ENCODE measurements at places on chromosomes 7 and 10. TPM values are rescaled to one million over a fixed set of nuclear protein-coding genes. Genes with fewer than 3 reads are reported as not detected.

DNA sequence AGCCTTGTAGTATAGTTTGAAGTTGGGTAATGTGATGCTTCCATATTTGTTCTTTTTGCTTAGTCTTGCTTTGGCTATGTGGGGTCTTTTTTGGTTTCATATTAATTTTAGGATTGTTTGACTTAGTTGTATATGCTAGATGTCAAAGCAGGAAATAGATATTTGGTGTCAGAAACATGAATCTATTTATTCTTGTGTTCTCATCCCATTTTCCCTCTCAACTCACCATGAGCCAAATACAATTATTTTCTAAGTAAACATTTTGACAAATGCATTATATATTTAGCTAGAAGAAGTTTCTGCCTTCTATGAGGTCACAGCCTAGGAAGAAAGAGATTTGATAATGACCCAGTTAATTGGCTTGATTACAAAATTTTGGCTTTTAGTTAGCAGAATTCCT, 1160.6 kb upstream of the C7orf33 start:
- DNase-seq, result no peak

DNA sequence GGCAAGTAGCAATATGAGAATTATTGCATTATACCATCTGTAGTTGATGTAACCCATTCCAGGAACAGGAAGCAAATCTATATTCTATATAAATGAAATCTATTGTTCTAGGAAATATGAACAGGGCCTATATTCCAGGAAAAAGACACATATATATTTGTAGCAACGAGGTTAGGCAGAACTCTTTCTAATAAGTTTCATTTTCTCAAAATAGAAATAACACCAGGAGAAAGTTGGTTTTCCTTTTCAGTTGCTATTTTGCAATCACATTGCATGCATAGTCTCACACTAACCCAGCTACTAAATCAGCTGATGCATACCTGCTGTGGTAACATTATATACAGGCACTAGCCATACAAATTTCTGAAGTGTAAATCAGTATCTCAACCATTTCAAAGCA, 6.2 kb upstream of the IFIT2 start:
- no peak for DNase-seq

DNA sequence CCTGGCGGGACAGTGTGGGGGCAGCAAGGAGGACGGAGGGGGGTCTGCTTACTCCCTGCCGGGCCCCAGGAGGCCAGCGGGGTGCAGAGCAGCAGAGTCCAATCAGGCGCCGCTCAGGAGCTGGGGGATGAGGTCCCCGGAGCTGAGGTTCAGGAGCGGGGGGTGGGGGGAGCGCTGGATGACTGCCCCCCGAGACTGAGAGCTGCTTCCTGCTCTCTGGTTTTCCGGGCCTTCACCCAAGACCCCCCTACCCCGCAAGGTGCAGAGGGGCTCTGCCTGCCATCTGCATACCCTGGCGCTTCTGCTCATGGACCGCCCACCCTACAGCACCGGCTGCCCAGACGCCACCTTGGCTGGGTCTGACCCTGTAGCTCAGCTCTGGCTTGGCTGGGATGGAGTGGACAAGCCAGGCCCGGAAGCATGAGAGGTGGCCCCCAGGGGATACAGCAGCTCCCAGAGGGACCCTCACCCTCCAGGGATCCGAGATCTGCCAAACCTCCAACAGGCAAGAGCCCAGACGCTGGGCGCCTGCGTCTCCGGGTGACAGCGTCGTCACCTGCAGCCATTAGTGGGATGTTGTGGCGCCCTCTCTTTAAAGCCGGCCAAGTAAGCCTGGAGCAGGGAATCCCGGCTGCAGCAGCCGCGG, 930 bp downstream of the KNDC1 start:
- DNase-seq, result no peak

DNA sequence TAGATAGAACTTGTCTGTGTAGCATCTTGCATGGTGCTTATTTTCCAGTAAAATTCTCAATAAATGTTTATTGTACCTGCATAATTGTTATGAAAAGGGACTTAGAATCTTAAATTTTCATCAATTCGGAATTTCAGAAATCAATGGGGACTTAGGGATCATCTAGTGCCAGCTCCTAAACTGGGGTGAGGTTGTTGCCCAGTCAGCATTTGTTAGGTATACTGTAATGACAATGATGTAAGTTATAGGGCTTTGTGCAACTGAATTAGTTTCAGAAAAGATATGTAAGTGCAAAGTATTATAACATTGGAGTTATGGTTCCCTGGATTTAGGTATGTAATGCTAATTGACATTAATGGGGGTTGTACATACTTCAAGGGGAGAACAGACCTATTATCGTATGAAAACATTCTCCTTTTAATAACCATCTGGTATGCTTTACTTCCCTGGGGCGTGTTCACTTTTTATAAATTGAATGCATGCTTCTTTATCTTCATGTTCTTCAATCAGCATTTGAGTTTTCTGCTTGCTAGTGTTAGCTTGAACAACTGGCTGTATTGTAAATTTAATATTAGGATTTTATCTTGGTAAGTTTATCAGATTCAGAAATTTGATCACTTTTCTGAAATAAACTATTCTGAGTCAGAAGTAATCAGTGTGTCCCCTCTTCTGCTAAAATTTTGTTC, 270.3 kb downstream of the BBS9 start:
- DNase-seq, result no peak

DNA sequence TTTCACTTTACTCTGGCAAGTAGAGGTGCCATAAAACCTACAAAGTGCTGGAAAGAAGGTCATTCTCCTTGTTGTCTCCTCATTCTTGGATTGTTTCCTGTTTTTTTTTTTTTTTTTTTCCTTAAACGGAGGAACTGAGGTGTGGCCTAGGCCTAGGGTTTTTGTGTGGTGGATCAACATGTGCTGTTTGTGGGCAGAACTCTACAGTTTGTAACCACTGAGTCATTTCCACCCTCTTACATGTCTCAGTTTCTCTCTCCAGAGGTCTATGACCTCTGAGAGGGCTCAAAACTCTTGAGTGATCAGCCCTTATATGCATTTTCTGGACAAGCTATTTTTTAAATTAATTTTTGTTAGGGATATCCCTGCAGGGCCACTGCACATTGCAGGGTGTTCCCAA, 296.0 kb downstream of the PPP1R3A start:
- DNase-seq, result peak; percentile 87

Gene PON1
- total RNA-seq, result not detected

DNA sequence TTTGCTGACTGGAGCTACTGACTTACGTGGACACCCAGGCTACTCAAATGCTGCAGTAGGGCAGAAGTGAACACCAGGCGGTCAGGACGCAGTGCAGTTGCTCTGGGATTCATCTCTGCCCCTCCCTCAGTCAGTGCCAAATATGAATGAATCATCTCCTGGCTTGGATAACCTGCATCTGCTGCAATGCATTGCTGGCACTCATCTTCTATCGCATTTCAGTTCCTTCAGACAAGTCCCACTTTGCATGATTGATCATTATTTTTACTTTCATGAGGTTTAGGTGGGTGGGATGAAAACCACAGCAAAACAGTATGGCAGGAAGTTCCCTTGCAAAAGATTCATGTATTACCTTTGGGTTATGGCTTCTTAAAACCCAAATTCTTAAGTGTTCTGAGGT, 224.6 kb upstream of the NRP1 start:
- peak; percentile 85 for DNase-seq

GRCh38 chr10:44619975-44620374, 235.1 kb upstream of the CXCL12 start:
- no peak for DNase-seq

- no peak for DNase-seq
Measured at GRCh38 chr7:4655896-4656295, 26.2 kb upstream of the FOXK1 start.

DNA sequence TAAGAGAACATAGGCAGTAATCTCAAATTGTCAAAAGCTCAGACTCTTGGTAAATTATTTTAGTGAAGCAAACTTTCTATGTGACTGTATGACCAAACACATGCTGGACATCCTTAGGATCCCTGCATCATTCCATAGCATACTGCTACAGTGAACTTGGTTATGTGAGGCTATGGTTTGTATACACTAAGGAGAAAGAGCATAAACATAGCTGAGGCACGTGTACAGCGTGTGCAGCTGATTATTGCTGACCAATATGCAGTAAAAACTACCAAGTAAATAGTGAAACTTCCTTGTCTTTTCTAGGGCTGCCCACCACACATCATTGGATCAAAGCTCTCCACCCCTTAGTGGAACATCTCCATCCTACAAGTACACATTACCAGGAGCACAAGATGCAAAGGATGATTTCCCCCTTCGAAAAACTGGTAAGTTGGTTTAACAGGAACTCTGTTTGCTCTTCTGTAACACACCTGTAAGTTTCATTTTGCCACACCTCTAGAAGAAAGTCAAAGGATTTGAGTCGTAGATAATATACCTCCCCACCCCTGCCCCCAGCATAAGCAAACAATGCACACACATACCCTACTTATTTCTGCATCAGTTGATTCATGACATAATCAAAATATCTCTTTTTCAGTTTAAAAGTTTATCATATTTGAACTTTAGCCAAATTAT, 98.2 kb downstream of the HDAC9 start:
- no peak for DNase-seq

DNA sequence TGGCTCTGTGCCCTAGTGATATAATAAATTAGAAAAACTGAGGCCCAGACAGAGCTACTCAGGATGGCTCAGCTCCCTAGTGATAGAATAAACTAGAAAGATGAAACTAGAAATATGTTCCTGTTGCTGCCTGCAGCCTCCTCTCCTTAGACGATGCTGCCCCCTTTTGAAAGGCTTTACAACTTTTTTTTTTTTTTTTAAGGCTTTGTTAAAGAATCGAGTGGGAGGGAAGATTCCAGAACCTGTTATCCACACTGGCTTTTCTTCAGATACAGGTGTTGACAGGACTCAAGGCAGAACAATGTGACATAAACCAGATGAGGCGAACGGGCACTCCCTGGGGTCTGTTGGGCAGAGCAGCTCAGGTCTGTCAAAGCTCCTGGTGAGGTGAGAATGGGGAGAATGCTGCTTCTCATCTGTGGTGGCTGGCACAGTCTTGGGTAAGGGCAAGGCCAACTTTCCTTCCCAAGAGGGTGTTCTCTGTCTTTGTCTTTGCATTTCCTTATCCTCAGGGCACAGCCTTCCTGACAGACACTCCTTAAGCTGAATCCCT, 175.1 kb downstream of the COBL start:
- DNase-seq, result no peak

- no peak for DNase-seq
Measured at GRCh38 chr7:16719699-16720098, 33.9 kb upstream of the TSPAN13 start.

DNA sequence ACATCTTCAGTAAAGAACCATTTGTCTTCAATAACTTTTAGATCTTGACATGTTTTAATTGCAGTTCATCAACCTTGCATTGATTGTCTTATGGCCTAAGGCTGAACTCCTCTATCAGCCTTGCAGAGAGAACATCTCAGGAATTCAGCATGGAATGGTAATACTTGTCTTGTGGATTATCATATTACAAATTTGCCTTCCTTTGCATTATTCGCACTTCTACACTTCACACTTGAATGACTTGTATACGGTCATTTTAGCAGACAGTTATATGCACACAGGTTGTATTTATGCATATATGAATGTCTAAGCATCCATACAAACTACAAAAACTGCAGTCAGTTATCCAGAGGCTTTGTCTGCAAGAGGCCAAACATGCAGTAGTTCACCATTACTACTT, 31.7 kb downstream of the GPR85 start:
- no peak for DNase-seq

GRCh38 chr10:97648562-97649404, 8.3 kb downstream of the PI4K2A start:
- DNase-seq, result peak; percentile 98

- DNase-seq, result no peak
Measured at GRCh38 chr7:6650521-6651011, 13.4 kb downstream of the ZNF316 start.

DNA sequence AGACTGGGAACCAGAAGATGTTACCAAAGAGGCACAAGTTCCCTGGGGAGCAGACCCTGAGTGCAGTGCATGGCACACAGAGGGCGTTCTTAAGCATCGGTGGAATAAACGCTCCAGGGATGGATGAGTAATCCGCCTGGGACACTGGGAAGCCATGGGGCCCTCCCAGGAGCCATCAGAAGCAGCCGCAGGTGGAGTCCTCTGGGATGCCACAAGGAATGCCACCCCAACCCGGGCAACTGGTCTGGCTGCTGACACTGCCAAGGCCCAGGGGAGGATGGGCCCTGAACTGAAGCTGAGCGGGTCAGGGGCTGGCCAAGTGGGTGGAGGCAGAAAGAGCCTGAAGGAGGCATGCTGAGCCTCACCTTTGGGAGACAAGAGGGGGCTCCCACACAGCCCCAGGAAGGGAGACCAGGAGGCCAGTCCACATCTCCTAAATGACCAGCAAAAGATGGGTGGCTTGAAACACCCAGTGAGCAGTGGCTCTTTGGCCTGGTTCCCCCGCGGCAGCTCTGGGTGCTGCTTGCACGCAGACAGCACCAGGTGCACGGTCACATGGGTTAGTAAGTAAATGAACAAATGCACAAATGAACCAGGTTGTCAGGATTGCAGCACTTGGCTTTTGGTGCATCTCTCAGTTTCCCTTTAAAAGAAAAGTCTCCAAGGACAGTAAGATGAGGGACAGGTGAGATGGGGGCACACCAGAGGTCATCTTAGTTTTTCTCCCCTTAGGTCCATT, 141.3 kb upstream of the ZMIZ1 start:
- DNase-seq, result no peak

GRCh38 chr7:125480762-125481161, 551.1 kb upstream of the POT1 start:
- no peak for DNase-seq

DNA sequence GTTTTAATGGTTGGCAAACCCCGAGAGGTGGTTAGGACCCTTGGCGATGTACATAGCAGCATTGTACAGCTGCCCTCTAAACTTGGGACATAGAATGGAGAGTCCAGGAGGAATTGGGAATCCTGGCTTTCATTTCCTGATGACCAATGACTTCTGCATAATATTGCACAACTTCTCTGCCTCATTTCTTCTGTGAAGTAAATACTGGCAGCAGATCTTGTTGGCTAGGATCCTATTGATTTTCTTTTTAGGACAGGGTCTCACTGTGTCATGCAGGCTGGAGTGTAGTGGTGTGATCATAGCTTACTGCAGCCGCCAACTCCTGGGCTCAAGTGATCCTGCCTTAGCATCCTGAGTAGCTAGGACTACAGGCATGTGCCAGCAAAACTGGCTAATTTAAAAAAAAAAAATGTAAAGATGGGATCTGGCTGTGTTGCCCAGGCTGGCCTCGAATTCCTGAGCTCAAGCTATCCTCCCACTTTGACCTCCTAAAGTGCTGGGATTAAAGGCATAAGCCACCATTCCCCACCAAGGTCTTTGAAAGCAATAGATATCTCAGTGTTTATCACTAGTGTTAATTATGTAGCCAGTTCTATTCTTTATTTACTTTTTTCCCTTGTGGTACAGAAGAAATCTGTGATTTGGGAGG, 58.1 kb downstream of the PODXL start:
- DNase-seq, result no peak

GRCh38 chr10:66318761-66319160, 607.1 kb upstream of the LRRTM3 start:
- no peak for DNase-seq

Gene POM121
- total RNA-seq, result 11.2 TPM

DNA sequence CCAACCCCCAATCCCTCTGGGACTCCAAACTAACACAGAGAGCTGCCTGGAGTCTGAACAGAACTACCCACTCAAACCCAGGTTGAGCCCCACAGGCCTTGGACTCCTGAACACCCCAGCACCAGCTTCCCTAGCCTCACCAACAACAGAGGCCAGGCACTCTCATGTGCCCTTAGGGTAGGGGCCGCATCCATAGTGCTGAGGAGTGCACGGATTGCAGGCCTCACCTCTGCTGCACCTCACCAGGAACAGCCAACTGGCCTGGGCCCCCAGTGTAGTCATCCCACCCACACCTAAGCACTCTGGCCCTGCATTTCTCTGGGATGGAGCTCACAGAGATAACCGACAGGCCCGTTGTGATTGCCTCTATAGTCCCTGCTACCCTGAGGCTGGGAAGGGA, 194.2 kb downstream of the HPSE2 start:
- DNase-seq, result no peak

Measured in HT1080 (cell line).